ENCODE measurements at places on chromosomes 12 and 14. TPM values are rescaled to one million over a fixed set of nuclear protein-coding genes. Genes with fewer than 3 reads are reported as not detected.

DNA sequence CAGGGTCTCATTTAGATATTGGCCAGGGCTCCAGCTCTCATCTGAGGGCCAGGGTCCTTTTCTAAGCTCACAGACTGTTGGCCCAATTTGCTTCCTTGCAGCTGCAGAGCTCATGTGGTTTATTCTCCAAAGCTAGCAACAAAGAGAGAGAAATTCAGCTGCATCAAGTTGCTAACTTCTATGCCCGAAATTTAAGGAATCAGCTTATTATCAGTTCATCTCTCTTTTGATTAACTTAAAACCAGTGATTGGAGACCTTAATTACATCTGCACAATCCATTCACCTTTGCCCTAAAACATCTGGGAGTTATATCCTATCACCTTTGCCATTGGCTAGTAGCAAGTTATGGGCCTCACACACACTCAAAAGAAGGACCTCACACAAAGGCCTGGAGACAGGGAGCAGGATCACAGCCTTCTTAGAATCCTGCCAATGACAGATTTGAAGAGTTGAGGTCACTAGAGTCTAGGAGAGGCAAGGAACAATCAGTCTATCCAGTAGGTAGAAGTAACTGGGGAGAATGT, 258.8 kb upstream of the GARIN6 start:
- DNase-seq, result no peak
- H3K27ac ChIP-seq, result no peak overlapping the region
- no peaks in the 10 kb centered on the region for H3K4me1 ChIP-seq
- no peaks in the 10 kb centered on the region for H3K27me3 ChIP-seq

DNA sequence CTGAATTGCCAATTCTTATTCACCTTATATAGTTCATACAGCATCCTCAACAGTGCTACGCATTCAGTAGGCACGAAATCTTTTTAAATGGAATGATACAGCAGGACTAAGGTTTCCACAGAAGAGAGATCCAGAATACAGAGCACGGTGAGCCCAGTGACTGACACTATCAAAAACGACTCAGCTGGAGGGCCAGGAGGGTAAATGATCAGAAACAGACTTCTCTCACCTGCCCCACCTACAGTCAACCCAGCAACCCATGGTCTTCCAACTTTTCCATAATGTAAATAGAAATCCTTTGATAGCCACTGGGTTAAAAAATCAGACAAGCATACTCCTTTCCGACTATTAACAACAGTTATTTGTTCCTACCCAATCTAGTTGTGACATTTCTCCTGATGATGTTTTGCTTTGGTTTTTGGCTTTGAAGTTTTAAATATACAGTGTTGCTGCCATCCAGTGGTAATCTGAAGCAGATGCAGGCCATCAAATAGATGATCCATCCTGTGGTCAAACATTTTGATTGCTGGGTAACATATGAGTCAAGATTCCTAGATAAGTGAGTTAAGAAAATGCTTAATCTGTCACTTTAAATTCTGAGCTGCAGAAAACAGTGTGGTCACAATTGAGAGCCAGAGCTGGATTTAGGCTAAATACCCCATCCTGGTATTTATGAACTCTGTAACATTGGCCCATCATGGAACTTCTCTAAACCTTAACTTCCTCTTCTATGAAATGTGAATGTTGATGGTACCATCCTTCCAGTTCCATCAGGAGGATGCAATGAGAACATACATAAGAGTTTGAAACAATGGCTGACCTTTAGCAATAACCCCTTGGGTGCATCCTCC, 42.0 kb downstream of the GPHB5 start:
- H3K27me3 ChIP-seq, result no peaks in the 10 kb centered on the region
- peak; percentile 57 for DNase-seq
- peaks cover 6% of the 10 kb centered on the region for H3K4me1 ChIP-seq
- peaks cover 24% of the 10 kb centered on the region for H3K36me3 ChIP-seq
- peak overlapping the region; percentile 6 for H3K27ac ChIP-seq

GRCh38 chr12:42284157-42284556, 41.7 kb downstream of the ZCRB1 start:
- no peak overlapping the region for H3K27ac ChIP-seq
- DNase-seq, result no peak
- H3K27me3 ChIP-seq, result peaks cover 4% of the 10 kb centered on the region

PGAM5 gene
- total RNA-seq, result 33.3 TPM

ZNF385A gene
- 23.0 TPM for total RNA-seq

- no peaks in the 10 kb centered on the region for H3K36me3 ChIP-seq
- DNase-seq, result no peak
- no peaks in the 10 kb centered on the region for H3K27me3 ChIP-seq
- H3K4me1 ChIP-seq, result peaks cover 3% of the 10 kb centered on the region
- H3K4me3 ChIP-seq, result no peak overlapping the region
These were observed 32.9 kb upstream of the SYCP3 start for GRCh38 chr12:101772012-101772775.

DNA sequence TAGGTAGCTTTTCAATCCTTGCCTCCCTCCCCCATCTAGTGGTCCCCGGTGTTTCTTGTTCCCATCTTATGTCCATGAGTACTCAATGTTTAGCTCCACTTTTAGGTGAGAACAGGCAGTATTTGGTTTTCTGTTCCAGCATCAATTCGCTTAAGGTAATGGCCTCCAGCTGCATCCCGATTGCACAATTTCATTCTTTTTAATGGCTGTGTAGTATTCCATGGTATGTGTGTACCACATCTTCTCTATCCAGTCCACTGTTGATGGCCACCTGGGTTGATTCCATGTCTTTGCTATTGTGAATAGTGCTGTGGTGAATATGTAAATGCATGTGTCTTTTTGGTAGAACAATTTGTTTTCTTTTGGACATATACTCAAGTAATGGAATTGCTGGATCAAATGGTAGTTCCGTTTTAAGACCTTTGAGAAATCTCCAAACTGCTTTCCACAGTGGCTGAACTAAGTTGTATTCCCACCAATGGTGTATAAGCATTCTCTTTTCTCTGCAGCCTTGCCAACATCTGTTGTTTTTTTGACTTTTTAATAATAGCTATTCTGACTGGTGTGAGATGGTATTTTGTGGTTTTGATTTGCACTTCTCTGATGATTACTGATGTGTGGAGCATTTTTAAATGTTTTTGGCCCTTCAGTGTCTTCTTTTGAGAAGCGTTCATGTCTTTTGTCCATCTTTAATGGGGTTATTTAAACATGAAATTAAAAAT, 34.2 kb upstream of the ASPG start:
- H3K4me3 ChIP-seq, result no peak overlapping the region
- H3K27ac ChIP-seq, result no peak overlapping the region
- DNase-seq, result no peak
- no peaks in the 10 kb centered on the region for H3K4me1 ChIP-seq

GRCh38 chr12:76611533-76611932, 52.0 kb upstream of the OSBPL8 start:
- no peaks in the 10 kb centered on the region for H3K27me3 ChIP-seq
- H3K36me3 ChIP-seq, result no peaks in the 10 kb centered on the region
- peak; percentile 63 for DNase-seq

GRCh38 chr12:124821252-124822200, 42.1 kb downstream of the SCARB1 start:
- no peaks in the 10 kb centered on the region for H3K4me1 ChIP-seq
- no peaks in the 10 kb centered on the region for H3K36me3 ChIP-seq
- H3K4me3 ChIP-seq, result no peak overlapping the region
- DNase-seq, result no peak
- H3K27ac ChIP-seq, result no peak overlapping the region

BIN2 gene
- not detected for total RNA-seq

DNA sequence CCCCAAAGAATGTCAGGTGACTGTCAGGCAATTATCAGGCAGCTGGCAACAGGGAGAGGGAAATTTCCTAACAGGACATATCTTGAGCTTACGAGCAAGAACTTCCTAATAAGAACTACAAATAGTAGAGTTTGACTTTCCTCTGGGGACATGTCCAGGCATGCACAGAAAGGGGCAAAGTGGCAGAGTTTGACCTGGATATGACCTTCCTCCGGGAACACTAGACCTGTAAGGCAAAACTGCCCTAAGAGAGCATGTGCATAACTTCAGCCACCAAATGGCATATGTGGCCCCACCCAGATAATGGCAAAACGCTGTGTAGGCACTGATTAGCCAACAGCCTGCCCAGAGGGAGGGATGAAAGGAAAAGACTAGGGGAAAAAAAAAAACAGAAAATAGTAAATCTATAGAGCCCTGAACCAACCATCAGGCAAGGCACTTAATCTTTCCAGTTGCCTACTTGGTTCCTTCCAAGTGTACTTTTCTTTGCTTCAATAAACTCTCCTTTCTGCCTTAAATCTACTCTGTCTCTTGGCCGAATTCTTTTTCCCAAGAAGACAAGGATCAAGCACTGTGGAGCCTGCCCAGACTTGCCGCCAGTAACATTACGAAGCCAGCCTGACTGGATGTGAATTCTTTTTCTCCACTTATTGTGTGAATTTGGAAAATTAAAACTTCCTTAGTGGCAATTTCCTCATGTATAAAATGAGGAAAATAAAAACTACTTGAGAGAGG, 164.1 kb downstream of the SPTSSA start:
- no peak overlapping the region for H3K4me3 ChIP-seq
- H3K27me3 ChIP-seq, result peaks cover 2% of the 10 kb centered on the region
- no peaks in the 10 kb centered on the region for H3K36me3 ChIP-seq
- H3K27ac ChIP-seq, result no peak overlapping the region
- DNase-seq, result no peak

DNA sequence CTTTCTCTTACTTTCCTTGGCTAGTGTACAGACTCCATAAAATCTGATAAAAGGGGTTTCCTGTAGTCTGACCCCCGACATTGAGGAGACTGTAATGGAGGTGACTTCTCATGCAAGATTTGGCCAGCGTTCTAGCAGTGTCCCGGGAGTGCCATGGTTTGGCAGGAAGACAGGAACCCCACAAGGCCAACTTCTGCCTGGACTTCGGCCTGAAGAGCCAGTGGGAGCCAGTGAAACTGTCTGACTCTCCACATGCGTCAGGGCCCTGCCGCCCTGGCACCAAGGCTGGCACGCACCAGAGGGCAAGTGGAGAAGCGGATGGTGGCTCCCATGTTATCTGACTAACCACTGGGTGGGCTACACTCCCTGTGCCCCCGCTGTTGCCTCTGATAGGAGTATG, 70.5 kb downstream of the TMEM260 start:
- no peak for DNase-seq
- H3K27ac ChIP-seq, result no peak overlapping the region
- H3K27me3 ChIP-seq, result no peaks in the 10 kb centered on the region

C14orf180 gene
- not detected for total RNA-seq

- no peaks in the 10 kb centered on the region for H3K27me3 ChIP-seq
- peak; percentile 59 for DNase-seq
- H3K36me3 ChIP-seq, result peaks cover 22% of the 10 kb centered on the region
These were observed 140.3 kb downstream of the GCH1 start for GRCh38 chr14:54762296-54762695.

DNA sequence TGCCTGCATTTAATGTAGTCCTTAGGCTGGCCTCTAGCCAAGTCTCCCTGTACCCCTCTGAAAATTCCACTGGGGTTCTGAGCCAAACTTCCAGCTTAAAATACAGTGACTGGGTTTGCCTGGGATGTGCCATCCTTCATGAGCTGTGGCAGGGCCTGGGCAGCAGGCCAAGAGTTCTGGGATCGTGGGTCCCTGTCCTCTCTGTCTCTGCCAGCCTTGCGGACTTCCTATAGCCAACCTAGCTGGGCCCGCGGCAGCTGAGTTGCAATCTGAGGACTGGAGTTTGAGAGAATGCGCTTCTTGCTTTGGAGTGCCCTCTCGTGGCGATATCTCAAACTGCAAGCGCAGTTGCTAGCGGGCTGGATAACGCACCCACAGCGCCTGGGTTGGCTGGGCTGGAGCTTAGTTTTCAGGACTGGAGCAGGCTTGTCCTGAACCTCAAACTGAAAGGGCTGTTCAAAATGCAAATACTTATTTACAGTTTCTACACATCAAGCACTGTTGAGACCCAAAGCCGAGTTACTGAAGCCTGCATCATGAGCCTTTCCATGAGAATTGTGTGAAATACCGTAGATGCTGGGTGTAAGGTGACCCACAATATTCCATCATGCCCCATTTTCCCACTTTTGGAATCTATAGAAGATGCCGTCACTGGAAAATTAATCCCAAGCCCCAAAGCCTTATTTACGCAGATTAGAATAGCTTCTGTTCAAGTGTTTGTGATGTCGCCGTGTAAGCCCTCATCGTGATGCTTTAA, 7.3 kb upstream of the IFI27L2 start:
- DNase-seq, result peak; percentile 47
- H3K36me3 ChIP-seq, result no peaks in the 10 kb centered on the region
- H3K27me3 ChIP-seq, result no peaks in the 10 kb centered on the region

DNA sequence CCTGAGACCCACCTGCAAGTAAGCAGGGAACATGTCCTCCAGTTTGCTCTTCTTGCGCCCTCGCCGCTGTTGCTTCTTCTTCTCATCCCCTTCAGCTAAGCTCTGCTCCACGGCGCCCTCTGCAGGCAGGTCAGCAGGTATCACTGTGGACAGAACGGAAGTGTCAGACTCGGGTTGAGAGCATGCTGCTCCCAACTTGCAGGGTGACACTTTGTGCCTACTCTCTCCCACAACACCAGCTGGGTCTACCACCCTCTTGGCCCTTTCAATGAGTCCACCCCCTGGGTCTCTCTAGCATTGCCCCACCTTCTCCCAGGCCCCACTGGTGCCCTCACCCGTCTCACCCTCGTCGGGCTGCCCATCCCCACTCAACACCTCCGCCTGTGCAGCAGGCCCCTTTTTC, 16.7 kb downstream of the KMT2D start:
- H3K27ac ChIP-seq, result no peak overlapping the region
- H3K4me3 ChIP-seq, result no peak overlapping the region
- H3K36me3 ChIP-seq, result peaks cover 56% of the 10 kb centered on the region
- no peaks in the 10 kb centered on the region for H3K4me1 ChIP-seq

PCNX1 gene
- 91.3 TPM for total RNA-seq

DNA sequence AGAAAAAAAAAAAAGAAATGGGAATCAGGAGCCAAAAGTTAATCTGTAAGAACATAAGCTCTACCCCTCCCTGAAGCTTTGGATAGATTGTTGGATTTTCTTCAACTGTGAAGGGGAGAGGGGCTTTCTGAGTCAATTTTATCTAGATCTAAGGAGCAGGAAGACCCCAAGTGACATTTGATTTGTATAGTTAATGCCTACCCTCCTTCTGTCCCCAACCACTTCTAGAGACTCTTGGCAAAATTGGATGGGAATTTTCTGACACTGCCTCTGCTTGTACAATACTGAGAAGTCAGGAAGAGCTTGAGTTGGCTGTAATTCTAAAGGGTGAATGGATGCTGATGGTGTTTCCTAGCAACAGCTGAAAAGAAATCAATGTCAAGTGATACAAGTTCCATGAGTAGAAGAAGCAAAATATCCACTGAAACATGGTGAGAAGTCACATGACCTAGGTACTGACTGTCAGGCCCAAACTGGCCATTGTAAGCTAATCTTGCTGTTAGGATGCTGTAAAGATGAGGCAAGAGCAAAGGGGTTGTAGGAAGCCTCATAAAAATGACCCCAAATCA, 42.2 kb downstream of the NDUFA12 start:
- no peak overlapping the region for H3K27ac ChIP-seq
- DNase-seq, result no peak
- no peak overlapping the region for H3K4me3 ChIP-seq
- peaks cover 5% of the 10 kb centered on the region for H3K27me3 ChIP-seq
- no peaks in the 10 kb centered on the region for H3K4me1 ChIP-seq

FAM181A gene
- total RNA-seq, result not detected
